NCI-H226 (cell line): ENCODE measurements at places on chromosomes 2 and 18.
A peak's percentile ranks its signal among the peaks of the same experiment; 100 is the strongest.

GRCh38 chr2:105712981-105713596 is 31.6 kb upstream of the NCK2 start:
- DNase-seq = peak; percentile 59

GRCh38 chr2:164061129-164061746 is 325.4 kb upstream of the FIGN start:
- peak; percentile 43 for DNase-seq

DNA sequence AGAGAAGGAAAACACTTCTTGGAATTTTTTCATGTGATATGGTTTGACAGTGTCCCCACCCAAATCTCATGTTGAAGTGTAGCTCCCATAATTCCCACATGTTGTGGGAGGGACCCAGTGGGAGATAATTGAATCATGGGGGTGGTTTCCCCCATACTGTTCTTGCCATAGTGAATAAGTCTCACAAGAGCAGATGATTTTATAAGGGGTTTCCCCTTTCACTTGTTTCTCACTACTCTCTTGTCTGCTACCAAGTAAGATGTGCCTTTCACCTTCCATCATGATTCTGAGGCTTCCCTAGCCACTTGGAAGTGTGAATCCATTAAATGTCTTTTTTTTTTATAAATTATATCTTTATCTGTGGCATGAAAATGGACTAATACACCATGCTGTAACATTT is 250.7 kb downstream of the LPIN1 start:
- DNase-seq = no peak

DNA sequence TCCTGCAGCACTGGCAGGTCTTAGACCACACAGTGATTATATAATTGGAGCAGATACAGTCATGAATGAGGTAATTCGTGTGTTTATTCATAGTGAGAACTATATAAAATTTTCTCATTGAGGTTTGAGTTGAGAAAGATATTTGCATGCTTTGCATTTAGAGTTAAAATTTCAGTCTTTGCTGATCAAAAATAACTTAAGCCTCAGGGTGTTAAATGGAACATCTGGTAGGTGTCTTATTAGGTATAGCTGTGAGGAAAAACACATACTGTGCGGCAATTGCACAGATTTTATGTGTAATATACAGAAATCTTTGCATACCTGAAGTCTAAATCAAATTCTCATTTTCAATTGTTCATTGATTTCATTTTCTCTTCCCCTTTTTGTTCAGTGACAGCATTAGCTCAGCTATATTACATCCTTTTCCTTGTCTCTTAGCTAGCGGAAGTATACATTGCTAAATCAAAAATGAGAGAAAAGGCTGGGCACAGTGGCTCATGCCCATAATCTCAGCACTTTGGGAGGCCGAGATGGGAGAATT is 21.2 kb downstream of the GORASP2 start:
- no peak for DNase-seq

DNA sequence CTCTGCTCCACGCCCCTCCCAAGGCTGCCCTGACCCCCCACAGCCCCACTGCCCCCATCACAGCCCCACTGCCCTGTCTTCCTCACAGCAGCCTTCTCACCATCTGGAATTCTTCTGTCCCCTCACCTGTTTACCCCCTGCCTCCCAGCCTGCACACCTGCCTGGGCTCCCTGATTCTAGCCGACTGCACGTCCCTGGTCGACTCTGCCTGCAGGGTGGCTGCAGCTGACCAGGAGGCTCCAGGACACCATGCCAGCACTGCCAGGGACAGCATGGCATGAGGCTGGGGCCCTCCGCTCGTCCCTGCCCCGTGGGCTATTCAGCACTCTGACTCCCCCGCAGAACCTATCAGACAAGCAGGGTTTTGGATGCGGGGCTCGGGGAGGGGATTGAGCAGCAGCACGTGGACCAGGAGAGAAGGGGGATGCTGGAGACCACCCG is 254.1 kb downstream of the HDAC4 start:
- DNase-seq = no peak

GRCh38 chr2:96685577-96686459 is 43.3 kb downstream of the FER1L5 start:
- no peak for DNase-seq

GRCh38 chr18:36993068-36993467 is 164.1 kb downstream of the KIAA1328 start:
- peak; percentile 5 for DNase-seq

DNA sequence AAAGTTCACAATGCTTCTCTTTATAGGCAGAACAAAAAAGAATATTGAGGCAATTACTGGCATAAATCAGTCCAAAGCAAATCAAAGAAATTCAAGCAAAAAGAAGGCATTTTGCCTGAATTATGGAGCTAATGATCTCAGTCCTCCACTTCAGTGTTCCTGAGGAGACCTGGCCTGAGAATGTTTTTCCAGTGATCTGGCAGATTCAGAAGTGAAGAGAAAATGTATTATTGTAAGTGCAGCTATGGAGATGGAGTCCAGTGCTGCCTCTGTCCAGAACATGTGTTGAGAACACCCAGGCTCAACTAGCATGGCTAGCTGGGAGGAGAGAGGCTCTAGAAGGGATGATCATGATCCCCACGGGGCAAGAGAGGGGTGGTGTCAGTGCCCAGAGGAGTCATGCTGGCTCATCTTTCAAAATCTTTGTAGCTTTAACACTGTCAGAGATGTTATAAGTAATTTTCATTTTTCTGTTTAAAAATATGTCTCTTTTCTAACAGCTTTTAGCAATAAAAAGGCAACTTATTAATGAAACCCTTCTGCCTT is 367.0 kb upstream of the RAB12 start:
- no peak for DNase-seq

DNA sequence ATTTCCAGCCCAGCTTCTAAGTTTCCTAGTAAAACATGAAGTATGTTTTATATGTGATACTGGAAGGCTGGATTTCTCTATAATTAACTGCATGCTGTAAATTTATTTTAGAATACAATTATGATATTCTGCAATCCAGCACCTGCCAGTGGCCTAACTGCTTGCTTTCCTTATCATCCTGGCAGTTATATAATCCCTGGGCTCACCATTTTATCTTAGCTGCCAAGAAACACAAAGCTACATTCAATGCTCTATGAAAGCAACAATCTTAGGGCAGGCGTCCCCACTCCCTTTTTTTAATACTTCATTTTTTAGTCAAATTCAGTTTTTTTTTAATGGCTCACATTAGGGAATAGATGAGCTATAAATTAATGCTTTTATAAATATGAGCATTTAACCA is 38.4 kb upstream of the UBXN4 start:
- no peak for DNase-seq

DNA sequence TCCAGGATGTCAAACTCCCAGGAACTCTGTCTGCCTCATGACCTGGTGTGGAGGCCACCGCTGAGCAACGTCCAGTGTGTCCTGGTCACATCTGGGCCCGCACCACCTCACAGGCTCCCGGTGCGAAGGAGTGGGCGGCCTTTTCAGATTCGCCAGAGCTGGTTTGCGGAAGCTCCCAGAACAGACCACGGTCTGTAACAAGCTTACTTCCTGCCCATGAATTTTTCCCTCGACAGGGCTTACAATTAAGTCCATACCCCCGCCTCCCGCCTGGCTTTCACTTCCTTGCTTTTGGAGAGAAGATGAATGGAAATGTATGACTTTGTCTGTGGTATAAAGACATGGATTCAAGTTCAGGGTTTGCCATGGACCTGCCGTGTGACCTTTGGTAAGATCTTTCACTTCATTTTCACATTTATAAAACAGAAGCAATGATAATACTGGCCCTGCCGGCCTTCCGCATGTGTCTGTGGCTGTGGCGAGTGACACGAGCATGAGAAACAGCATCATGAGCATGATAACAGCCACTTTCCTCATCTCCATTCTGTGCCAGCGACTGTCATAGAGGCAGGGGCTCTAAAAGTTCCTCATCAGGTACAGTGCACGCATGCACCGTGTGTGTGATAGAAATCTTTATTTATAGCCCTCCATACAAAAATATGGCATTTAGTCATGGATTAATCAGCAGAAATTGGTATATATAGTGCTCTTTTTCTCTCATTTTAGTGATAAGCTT is 31.0 kb upstream of the KCNF1 start:
- DNase-seq = no peak

DNA sequence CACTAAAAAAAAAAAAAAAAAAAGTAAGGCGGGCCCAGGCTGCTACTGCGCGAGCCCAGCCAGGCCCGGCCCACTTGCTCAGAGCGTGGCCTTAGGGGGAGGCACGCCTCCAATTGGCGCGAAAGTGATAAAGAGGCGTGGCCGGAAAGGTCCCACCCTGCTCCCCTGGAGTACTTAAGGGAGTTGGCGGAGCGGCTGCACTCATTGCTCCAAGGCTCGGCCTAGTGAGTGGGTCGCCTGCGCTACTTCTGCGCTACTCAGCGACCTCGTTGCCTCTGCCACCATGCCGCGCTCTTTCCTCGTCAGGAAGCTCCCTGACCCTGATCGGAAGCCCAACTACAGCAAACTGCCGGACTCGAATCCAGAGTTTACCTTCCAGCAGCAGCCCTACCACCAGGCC is 36.9 kb downstream of the UNC80 start:
- DNase-seq = no peak

DNA sequence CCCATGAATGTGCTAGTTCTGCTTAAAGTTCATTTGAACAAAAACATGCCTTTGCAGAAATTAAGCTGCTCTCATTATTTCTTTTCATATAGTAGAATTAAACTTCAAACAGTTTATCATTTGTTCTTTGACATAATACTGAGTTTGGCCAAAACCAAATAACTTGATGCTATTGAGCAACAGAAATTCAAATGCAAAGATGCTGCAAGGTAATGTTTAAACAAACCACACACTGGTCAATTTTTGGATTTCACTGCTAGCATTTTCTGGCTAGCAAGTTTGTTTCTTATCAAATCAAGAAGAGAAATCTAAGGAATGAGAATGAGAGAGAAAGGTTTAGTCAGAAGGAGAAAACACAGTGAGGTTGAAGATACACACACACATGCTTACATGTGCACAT is 80.0 kb downstream of the LYPD1 start:
- no peak for DNase-seq

GRCh38 chr18:6010284-6010683 is 115.0 kb upstream of the TMEM200C start:
- peak; percentile 47 for DNase-seq

- no peak for DNase-seq
Measured at GRCh38 chr2:143177096-143177786, 48.0 kb downstream of the ARHGAP15 start.

DNA sequence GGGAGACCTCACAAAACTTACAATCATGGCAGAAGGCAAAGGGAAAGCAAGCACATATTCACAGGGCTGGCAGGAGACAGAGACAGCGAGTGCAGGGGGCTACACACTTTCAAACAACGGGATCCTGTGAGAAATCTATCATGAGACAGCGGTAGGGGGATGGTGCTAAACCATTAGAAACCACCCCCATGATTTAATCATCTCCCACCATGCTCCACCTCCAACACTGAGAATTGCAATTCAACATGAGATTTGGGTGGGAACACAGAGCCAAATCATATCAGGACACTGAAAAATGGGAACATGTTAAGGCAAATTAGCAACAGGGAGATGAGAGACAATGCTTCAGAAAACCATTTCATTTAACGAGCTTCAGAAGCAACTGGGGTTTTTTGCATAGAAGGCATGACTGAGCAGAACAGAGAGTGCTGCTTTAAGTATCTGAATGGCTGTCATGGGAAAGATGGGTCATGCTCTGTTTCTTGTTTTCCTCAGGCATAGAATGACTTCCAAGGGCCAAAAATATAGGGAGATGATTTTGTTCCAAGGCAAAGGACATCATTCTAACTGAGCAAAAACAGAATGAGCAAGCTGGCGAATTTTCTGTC is 100.8 kb upstream of the MAP2 start:
- DNase-seq = no peak

DNA sequence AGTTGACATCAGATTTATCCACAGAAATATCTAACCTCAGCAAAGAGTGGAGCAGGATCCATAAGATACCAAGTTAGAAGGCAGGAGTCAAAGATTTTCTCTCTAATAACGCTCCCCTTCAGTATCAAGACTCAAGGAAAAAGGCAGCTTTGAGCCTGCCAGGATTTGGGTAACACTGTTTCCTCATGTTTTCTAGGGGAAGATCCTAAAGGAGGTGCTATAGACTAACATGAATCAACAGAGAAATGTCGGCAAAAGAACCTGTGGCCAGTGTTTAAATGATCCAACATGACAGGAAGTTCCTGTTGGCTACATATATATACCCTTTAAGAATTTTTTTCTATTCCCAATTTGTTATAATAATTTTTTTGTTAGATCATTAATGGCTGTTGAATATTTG is 402.3 kb downstream of the TGIF1 start:
- no peak for DNase-seq

GRCh38 chr2:111157071-111157661 is 36.5 kb downstream of the BCL2L11 start:
- no peak for DNase-seq

DNA sequence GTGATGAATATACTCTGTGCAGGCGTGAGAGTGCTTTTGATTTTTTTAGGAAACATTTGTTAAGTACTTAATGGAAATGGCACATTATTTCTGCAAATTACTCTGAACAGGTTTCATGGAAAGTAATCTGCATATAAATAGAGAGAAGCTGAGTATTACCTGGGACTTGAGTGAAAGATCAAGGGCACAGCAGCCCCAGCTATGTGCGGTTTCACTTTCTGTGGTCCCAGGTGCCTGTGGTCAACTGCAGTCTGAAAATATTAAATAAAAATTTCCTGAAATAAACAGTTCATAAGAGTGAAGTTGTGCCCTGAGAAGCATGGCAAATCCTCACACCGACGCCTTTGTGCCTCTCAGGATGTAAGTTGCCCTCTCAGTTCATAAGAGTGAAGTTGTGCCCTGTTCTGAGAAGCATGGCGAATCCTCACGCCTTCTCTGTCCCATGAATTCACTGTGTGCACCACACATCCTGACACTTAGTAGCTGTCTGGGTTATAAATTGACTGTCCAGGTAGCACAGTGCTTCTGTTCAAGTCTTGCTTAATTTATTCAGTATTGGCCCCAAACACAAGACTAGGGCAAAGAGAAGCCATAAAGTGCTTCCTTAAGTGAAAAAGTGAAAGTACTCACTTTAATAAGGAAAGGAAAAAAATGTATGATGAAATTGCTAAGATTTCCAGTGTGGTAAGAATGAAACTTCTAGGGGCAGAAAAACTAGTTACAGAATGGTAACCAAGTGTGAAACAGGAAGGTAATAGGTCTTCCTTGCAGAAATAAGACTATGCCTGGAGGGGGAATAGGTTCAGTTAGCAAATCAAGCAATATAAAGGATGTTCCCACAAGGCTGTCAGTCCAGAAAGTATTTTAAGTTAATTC is 4.3 kb upstream of the SNTG2 start:
- no peak for DNase-seq

- peak; percentile 84 for DNase-seq
Measured at GRCh38 chr2:191245046-191245868, at the start of gene MYO1B. TSS of gene MYO1B (plus strand) at chr2:191245404. CDS start at chr2:191276896, 31,492 bp downstream.

DNA sequence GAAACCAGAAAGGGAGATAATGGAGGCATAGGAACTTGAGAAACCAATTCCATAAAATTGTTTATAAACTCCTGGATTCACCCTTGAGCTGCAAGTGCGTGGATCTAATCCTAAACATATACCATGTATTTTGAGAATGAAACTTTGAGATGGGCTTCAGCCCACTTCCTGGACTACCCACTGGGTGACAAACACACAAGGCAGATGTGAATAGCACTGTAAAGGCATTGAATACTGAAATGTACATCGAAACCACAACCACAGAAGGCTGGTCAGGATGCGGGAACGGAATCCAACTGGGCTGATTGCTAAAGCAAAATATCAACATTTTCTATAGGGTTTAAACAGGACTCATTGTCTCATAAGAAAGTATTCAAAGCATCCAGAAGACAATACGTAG is 228.5 kb upstream of the ZEB2 start:
- no peak for DNase-seq

GRCh38 chr2:170361090-170361936 is 183.4 kb downstream of the MYO3B start:
- no peak for DNase-seq

- DNase-seq = no peak
Measured at GRCh38 chr2:133331436-133331835, 236.8 kb downstream of the NCKAP5 start.
